ENCODE measurements at places on chromosomes 1 and 21. TPM values are rescaled to one million over a fixed set of nuclear protein-coding genes. Genes with fewer than 3 reads are reported as not detected.

GRCh38 chr1:201714542-201715329, 114.2 kb upstream of the IPO9 start:
- DNase-seq = peak; percentile 84

DNA sequence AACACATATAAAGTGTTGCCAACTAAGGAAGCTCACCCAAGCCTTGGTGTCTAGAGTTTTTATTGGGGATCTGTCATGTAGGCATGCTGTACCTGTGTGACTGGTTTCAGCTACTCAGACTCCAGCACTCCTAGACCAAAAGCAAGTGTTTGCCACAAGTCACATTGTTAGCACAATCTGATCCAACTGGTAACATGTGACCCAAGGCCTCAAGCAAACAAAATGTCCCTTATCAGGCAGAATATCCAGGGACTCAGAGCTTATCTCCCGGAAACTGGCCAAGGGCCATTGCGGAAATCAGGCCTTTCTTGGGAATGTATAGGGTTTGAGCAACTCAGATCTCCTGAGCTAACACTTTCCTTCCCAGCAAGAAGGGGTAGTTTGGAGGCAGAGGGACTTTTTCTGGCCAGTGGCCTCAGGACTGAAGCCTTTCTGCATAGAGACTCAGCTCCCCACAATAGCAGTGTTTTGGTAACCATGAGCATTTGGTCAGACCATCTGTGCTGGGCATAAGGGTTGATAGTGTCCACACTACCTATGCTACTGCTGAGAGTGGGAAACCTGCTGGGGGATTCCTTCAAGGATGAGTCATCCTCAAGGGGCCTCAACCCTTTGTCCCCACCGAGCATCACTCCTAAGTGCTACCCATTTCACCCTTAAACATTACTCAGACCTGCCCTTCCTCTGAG, 29.6 kb downstream of the NHLH2 start:
- DNase-seq = no peak

The FAAH gene
- 0.81 TPM for total RNA-seq

DNA sequence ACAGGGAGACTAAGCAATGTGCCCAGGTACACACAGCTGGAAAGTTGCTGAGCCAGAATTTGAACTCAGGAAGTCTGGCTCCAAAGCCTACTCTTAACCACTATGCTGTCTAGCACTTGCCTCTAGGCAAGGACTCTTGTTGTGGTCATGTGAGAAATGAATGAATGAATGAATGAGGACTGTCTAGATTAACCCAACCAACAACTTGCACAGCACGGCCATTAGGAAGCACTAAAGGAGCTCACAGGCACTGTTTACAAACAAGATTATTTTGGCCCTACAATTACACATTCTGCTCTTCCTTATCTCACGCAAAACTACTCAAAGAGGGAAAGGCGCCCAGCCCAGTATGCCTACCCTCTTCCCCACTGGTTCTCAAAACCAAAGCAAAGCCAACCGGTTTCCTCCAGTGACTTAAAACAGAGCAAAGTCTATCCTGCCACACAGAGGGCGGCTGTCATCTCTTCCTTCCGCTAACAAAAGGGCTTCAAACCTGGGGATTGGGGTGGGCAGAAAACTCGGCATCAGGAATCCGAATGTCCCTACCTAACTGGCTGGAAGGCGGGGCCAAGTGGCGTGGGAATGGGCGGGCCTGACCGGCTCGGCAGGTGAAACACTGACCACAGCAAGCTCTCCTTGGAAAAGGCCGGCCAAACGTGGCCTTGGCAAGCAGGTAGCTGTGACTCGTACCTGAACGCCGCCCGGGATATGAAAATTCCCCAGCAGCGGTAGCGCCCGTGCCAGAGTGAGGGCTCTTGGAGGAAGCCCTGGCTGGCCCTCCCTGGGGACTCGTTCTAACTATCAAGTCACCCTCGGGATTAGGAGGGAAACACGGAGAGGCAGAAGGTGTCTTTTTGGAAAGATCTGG, 948 bp downstream of the STK40 start:
- DNase-seq = peak; percentile 63

DNA sequence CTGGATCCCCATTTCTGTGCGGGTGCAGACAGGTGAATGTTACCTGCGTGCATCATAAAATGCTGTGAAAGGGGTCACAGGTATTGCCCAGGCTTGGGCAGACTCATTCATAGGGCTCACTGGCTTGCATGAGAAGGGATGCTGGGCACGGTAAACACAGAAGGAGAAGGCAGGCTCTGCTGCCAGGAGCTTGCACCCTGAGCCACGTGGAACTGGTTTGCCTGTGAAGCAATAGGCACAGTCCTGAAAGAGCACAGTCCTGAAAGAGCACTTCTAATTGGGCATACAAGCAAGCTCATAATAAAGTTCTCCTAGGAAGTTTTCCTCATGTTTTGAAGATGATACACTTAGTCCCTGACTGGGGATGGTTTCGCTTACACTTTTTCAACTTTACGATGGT, 40.9 kb downstream of the GALNT2 start:
- DNase-seq = no peak

The C1orf226 gene
- 1.4 TPM for total RNA-seq

GRCh38 chr21:43348801-43349261, 78.1 kb downstream of the SIK1 start:
- DNase-seq = no peak

GRCh38 chr1:213179784-213180183, 128.7 kb downstream of the RPS6KC1 start:
- DNase-seq = no peak

The NR5A2 gene
- total RNA-seq = 0.25 TPM

DNA sequence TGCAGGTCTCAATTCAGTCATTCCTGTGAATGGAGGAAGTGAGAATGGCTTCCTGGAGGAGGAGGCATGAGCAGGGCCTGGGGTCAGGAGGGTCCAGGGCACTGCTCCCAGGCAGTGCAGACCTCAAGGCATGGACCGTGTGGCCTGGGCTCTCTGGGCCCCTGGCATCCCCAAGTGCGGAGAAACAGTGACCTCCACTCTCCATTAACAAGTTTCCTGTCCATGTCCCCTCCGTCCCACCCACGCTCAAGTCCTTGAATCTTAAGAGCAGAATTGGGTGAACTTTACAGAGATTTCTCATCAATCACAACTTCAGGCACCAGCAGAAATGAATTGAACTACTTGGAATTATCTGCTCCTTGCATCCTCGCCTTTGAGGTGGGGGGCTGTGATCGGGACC, 211.1 kb downstream of the NPHP4 start:
- DNase-seq = no peak

DNA sequence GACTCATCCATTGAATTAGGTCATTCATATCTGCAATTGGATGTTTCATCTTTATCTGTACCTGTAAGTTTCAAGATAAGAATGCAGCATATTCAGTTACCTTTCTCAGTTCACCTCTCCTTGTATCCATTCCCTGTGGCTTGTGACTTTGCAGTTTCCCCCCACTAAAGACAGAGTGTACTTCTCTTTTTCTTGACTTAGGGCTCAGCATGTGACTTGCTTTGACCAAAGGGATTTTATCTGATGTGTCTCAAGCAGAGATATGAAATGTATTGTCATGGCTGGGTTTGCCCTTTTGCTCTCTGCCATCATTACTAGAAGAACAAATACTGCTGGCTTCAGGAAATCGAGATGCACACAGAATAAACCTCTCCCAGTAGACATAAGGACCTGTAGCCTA, 754.8 kb downstream of the ADGRL2 start:
- no peak for DNase-seq

DNA sequence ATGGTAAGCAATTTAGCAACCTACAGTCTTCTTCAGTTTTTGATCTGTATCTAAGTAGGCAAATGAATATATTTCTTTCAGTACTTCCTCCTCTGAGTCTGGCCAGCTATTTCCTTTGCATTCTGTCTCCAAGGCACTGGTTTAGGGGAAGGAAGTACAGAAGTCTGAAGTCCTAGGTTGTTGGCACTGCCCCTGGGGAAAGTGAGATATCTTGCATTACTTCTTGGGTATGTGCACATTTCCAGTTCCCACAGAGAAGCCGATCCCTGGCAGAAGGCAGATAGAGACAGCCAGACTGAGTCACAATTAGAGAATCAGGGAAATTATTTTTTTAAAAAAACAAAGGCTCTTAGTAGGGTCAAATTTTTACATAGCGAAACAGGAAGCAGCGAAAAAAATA, 98.8 kb downstream of the RASAL2 start:
- no peak for DNase-seq

The HES2 gene
- 0.18 TPM for total RNA-seq

DNA sequence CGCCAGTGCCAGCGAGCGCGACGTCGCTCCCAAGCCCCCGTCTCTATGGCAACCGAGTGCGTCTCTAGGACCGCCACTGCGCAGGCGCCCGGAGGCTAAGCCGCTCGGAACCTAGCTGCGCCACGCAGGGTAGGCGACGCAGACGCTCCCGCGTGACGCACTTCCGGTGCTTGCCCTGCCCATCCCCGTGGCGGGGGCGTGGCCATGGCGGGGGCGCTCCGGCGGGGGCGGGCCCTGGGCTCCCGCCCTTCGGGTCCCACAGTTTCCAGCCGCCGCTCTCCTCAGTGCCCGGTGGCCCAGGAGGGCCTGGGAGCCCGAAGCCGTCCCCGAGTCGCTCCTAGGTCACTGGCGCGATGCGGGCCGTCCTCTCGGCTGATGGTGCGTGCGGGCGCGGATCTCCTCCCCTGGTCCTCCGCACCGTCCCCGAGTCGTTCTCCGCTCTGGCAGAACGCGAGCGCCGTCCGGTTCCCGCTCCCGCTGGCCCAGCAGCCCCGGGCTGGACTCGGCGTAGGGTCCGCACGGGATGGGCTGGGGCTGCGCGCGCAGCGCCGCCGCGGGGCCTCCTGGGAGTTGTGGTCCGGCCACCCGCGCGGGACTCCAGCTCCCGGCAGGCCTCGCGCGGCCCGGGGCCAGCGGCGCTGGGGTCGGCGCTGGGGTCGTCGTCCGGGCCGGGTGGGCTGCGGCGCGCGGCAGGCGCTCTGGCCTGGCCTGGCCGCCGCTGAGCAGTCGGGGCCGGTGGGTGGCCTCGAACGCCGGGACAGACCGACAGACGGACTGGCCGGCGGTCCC, at the start of gene MIB2:
MIB2 (plus strand) TSS at position 245 of the 789 bp plus-strand sequence. CDS start 7,953 bp downstream, outside the sequence.
- DNase-seq = peak; percentile 99

GRCh38 chr1:211925016-211925415, 94.5 kb upstream of the LPGAT1 start:
- DNase-seq = peak; percentile 47

The OLFML3 gene
- 0.13 TPM for total RNA-seq

GRCh38 chr1:197320991-197321531, 53.0 kb downstream of the CRB1 start:
- no peak for DNase-seq

Measured in K562 (cell line).